ENCODE measurements at places on chromosomes 16 and 17.

- DNase-seq = no peak
Measured at GRCh38 chr17:64579917-64580316, 73.1 kb downstream of the CEP95 start.

GRCh38 chr16:27793249-27793622, 243.3 kb downstream of the KATNIP start:
- DNase-seq = no peak

DNA sequence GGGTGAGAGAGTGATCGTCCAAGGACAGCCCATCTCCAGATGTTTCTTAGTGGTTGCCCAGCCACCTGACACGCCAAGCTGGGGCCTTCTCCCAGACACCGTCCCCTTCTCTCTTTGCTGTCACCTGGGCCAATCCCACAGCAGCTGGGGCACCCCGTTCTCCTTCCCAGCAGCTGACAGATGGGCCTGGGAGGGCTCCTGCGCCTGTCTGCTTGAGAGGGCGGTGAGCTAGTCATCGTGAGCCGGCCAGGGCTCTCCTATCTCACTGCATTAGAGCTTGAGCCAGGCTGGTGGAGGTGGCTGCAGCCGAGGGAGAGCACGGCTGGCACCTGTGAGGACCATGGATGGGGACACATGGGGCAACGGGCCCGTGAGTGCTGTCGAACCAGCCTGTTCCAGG, 41.2 kb downstream of the RAB11FIP3 start:
- DNase-seq = peak; percentile 44

DNA sequence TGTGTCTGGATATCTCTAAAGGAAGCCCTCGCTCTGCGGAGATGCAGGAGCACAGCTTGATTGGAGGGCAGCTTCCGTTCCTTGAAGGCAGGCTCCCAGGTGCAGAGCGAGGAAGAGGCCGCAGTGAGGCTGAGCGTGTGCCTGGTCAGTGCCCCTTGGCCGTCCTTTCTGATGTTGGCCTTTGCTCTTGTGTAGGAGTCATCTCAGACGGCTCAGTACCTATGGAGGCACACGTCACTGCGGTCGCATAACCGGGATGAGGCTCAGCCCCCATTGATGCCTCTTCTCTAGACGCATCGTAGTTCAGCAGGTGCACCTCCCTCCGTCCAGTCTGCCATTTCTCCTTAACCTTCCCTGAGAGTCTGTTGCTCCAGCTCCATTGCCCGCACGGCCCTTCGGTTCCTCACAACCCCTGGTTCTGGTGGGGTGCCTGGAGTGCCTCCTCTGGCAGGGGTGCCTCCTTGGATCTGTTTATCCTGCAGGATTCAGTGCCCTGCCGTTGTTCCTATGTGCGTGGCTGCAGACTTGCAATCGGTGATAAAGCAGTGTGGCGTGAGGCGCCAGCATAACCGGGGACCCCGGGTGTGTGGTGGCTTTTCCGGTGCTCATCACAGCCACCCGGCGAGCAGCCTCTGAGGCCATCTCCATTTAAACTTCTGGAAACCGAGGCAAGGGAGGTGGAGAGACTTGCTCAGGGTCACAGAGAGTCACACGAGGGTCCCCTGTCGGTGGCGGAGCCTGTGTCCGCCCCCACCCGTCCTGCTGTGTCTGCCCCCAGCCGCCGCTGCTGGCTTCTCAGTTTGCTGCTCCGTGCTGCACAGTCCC, 188.8 kb upstream of the CHMP6 start:
- no peak for DNase-seq

- DNase-seq = no peak
Measured at GRCh38 chr17:65660947-65661346, 99.5 kb upstream of the AXIN2 start.

DNA sequence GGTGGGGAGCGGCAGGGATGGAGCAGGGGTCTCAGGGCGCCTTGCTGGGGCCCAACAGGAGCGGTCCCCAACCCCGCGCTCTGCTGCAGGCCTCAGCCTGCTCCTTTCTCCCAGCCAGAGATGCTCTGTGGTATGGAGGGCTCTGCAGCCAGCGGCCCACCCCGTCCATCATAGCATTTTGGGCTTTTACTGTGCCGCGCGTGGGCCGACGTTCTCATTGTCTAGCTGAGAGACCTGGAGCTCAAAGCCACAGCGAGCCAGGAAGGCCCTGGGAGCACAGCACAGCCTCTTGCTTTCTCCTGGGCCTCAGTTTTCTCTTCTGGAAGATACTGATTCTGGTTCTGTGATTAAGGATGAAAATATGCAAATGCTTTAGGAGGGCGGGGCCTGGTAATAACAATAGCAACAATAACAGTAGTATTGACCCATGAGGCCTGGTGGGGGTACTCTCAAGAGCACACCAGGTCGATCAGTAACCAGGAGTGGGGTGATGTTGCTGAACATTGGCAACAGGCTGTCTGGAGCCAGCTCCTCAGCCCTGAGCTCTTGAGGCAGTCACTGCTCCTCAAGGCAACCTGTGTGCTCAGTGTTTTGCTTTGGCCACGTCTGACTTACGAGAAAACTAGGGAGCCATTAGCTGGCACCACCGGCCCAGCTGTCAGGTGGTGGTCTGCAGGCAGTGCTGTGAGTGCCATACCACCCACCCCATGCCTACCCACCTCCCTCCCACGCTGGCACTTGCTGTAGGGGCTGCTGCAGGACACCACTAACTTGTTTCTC, 1.1 kb upstream of the RASD1 start:
- DNase-seq = no peak

- DNase-seq = no peak
Measured at GRCh38 chr17:70767102-70767701, 597.9 kb downstream of the KCNJ2 start.

GRCh38 chr17:73924114-73924908, 279.2 kb upstream of the RPL38 start:
- DNase-seq = no peak

GRCh38 chr16:50954469-50954868, 196.6 kb downstream of the SALL1 start:
- DNase-seq = no peak

GRCh38 chr17:8125947-8126490, 2.1 kb upstream of the HES7 start:
- peak; percentile 59 for DNase-seq

DNA sequence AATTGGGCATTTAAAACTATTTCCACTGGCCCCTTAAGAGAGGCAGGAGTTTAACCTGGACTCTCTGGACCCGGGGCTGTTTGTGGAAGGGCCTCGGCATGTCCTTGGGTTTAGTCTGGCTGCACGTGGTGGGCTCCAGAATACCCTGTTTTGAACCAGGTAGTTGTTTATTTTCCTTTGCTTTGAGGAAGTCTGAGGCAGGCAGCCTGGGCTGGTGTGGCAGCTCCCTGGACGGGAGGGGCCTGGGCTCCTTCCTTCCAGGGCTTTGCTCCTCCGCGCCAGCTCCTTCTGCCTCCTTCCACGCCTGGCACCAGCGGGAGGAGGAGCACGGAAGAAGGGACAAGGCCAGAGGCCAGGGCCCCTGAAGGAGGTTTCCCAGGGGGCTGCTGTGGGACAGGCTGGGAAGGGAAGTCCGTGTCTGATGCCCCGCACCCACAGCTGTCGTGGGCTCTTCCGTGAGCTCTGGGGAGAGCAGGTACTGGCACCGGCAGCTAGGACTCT, 15.5 kb downstream of the BANP start:
- DNase-seq = no peak

Measured in glutamatergic neuron (in vitro differentiated cells).